MG63 (cell line): ENCODE measurements at places on chromosomes 3 and 15.
A peak's percentile ranks its signal among the peaks of the same experiment; 100 is the strongest.

DNA sequence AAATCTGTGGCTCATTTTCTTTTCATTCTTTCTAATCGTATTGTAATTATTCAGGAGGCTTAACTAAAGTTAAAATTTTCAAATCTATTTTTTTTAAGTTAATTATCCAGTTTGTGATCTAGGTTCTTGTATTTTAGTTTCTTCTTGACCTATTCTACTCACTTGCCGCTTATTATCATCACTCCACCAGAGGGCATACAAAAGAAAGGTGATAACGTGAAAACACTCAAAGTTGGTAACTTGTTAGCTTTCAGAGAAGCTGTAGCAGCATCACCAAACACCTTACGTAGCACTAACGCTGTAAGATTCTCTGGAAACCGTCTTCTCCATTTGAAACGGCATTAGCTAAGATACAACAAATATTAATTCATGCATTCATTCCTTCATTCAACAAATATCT lies 4.8 kb downstream of the GNB4 start:
- DNase-seq = no peak

- no peak for DNase-seq
Measured at GRCh38 chr3:38354588-38355330, 8.2 kb downstream of the XYLB start.

DNA sequence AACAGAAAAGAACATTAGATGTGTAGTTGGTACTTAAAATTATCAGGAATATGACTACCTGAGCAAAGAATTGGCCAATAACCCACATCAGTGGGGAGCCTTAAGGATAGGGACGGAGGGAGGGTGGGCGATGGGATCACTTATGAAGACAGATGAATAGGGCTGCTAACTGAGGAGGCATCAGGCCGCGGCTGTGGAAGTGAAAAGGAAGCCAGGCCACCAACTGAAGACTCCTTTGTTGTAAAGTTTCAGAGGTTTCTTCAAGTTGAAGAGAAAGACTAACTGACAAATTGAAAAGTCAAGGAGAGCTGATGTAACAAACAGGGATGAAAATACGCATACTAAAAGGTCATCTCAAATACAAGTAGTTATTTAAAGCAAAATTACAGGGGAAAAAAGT lies 135.6 kb upstream of the BHLHE40 start:
- no peak for DNase-seq

DNA sequence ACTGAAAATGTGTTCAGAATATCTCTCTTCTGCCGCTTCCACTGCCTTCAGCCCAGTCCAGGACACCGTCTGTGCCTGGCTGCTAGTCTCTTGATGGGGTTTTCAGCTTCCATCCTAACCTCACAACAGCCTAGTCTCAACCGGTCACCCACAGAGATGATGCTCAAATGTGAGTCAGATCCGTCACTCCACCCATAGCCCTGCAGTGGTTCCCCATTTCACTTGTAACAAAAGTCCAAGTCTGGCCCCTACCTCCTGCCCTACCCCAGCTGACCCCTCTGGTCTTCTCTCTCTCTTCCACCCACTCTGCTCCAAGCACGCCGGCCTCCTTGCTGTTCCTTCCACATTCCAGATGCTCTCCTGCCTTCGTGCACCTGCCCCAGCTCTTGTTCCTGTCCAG lies 68.1 kb downstream of the PPARG start:
- no peak for DNase-seq

- no peak for DNase-seq
Measured at GRCh38 chr3:27960133-27960532, 238.0 kb upstream of the EOMES start.

GRCh38 chr3:123076112-123076495 lies 9.3 kb downstream of the PDIA5 start:
- no peak for DNase-seq

- no peak for DNase-seq
Measured at GRCh38 chr3:150681057-150681456, 22.7 kb downstream of the ERICH6 start.

DNA sequence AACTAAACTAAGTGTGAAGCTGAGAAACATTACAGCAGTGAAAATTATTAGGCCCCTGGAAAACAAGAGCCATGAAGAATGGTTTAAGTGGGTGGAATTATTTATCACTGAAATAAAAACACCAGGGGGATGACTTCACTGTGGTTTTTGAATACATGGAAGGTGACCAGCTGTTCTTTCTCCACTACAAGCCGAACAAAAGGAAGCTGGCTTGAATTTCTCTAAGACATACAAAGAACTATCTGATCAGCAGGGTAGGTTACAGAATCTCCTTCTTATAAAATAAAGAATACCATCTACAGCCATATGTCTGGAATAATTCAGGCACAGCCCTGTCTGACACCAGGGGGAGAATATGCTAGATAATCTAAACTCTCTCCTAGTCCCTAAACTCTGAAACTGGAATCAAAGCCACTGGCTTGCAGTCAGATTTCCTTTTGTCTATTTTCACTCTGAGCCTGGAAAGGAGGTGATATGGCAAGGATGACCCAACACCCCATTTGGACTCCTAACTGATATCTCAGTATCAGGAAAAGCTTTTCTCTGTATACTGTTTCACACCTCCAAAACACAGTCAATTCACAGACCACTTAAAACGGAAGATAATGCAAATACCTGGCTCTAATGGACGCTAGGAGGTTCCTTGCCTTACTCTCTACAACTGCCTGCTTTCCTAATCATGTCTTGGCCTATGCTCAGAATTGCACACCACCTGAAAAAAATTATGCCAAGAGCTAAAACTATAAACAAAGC lies 31.2 kb downstream of the SPATA12 start:
- no peak for DNase-seq

DNA sequence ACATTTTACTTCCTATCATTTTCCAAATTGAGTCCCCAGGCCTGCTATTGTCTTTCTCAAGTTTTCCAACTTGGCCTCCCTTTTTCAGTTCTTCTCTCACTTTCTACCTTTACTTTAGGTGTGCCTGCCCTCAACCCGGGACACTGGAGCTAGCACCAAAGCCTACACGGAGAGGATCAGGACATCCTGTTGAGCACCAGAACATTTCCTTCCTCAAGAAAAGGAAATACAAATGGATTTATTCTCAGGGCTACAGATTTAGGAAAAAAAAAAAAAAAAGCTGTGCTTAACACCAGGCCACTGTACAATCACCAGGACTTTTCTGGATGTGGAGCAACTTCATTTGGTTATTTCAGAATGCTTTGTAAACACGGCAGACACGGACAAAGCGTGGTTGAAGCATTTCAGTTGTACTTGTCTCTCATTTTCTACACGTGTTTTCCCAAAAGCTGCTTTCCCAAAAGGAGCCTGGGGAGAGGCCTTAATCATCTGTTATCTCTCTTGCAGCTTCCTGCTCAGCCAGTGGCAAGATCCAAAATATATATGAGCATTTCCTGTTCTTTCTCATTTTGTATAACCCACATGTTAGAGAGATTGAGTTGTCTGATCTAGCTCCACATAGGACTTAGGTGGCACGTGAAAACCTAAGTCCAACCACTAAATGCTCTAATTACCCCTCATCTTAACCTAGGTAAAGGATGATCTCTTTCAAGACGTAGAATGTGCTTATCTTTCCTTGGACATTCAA lies 15.5 kb upstream of the ATP1B3 start:
- no peak for DNase-seq

- DNase-seq = no peak
Measured at GRCh38 chr3:112617285-112617684, 23.7 kb downstream of the CCDC80 start.

DNA sequence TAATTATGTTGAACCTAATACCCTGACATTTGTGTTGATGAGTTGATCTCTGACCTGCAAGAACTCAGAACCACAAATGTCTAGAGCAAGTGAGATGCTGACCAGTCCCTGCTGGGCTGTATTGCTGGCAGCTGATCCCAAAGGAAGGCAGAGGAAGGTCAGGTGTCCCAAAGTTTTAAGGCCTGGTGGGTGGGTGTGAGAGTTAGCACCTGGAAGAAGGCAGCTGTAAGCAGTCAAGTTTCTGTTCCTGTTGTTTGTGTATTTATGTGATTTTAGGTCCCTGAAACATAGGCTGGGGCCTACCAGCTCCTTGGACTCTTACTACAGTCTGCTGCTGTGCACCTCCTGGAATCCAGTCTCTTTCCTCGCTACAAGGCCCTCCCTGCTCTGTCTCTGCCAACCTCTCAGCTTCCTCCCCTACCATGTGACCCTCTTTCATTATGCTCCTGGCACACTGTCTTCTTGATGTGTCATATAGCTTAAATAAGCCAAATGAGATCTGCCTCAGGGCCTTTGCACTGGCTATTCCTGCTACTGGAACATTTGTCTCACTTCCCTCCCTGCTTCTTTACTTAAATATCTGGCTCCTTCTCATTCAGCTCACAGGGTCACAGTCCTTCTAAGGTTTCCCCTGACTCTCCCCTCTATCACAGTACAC lies 31.0 kb upstream of the ATOSA start:
- DNase-seq = no peak

- DNase-seq = peak; percentile 62
Measured at GRCh38 chr3:14461748-14462324, 59.4 kb downstream of the SLC6A6 start.

GRCh38 chr3:101120039-101120438 lies 126.8 kb upstream of the ABI3BP start:
- no peak for DNase-seq

GRCh38 chr3:105101603-105102002 lies 265.1 kb upstream of the ALCAM start:
- DNase-seq = no peak

DNA sequence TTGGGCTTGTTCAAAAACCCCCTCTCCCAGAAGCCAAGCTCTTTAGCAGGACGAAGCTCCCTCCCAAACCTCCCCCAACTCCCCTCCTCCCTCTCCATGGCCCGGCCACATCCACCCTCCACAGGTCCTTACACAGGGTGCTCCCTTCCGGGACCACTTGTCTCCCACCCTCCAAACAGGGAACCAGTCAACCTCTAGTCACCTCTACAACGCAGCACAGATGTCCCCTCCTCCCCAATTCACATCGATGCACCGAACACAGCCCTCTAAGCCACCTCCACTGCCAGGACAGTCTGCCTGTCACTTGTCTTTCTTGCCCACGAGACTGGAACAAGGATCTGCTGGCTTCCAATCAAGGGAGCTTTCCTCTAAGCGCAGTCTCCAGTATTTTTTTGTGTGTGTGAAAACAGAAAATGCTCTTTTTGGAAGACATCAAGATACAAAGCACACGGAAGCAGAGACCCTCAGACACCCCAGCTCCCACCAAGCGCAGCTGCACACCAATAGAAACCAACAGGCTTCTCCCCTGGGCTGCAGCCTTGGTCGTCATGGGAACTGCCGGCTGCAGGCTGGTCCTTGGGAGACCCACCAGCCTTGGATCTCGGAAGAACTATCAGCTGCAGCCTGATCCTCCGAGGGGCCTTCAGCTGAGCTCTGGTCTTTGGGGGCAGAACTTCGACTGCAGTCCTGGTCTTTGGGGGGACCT lies 26.5 kb downstream of the IQSEC1 start:
- no peak for DNase-seq
